ENCODE measurements at places on chromosomes 12 and 14.

DNA sequence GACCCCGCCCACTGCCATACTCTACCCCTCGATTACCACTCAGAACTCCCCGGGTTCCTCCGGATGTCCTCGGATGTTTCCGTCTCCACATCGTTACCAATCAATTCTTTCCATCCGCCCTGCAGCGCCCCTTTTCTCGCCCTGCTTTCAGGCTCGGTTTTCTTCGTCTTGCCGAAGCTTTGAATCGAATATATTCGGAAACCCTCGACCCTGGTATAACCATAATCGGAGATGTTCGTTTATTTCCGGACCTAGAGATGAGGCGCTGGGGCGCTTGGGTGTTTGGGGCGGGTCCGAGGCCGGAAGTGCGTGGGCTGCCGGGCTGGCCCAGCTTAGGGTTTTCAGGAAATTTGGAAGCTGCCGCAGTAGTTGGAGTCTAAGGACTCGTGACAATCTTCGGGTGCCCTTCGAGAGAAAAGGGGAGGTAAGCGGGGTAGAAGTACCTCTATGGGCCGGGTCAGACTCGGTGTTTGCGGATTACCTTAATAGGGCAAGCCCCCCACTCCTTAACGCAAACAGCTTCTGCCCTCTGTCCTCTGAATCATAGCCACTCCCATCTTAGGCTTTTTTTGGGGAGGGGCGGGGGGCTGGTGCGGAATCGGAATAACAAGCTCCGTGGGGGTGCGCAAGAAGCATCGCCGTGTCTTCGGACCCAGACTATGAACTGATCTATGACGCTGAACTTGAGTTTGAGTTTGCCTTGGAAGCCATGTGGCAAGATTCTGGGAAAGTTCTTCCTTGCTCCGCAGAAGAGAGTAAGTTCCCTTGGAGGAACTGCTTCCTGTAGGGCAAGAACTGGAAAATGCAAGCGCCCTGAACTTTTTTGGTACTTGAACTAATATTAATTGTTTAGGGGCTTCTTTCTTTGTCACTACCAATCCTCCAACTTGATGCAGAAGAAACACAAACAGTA is at the start of gene C14orf119:
C14orf119 (plus strand) TSS at position 310 of the 913 bp plus-strand sequence. CDS start 2,154 bp downstream, outside the sequence.
- DNase-seq = peak; percentile 99

GRCh38 chr12:56477521-56478225 is 9.3 kb downstream of the SPRYD4 start:
- DNase-seq = no peak

- no peak for DNase-seq
Observed at GRCh38 chr14:103855734-103856095, 8.3 kb upstream of the PPP1R13B start.

GRCh38 chr14:68584786-68585185 is 208.1 kb downstream of the ZFP36L1 start:
- DNase-seq = no peak

- DNase-seq = no peak
Observed at GRCh38 chr14:34692348-34692747, 22.0 kb downstream of the CFL2 start.

GRCh38 chr12:124301084-124301654 is 6.3 kb downstream of the RFLNA start:
- DNase-seq = no peak

- no peak for DNase-seq
Observed at GRCh38 chr12:82434392-82434911, 76.1 kb downstream of the METTL25 start.

- no peak for DNase-seq
Observed at GRCh38 chr14:53356361-53357150, 203.4 kb upstream of the DDHD1 start.

DNA sequence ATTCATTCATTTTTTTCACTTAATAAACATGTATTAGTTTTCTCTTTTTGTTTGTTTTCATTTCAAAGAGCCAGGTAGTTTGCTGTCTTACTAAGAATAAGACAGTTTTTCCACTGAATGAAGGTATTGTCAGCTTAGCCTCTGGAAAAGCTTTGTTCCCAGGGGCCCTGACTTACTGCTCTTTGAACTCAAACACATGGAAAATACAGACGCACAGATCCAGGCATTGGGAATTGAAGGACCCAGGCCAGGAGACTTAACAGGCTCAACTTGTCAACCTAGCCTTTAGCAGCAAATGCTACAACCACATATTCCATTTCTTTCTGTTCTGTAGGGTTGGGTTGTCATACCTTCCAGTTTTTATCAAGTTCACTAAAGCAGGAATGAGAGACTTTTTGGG is 38.5 kb upstream of the SLCO1C1 start:
- no peak for DNase-seq

GRCh38 chr14:101734246-101734847 is 27.2 kb upstream of the PPP2R5C start:
- DNase-seq = no peak

DNA sequence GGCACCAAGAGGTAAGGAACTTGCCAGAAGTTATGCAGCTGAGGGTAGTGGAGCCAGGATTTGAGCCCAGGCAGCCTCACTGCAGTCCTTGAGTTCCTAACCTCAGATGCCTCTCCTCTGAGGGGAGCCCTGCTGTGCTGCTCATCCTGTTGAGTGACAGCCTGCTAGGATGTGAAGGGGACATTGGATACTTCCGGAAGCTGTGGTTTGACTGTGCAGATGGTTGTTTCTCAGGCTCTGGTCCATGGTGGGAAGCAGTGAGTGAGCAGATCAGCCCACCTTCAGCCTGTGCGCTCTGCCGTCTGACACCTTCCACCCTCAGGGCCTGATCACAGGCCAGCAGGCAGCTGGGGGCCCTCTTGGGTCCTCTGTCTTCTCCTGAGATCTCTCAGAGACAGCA is 253.2 kb downstream of the CACNA1C start:
- no peak for DNase-seq

- DNase-seq = no peak
Observed at GRCh38 chr14:72686101-72686500, 207.8 kb downstream of the DPF3 start.

GRCh38 chr14:46401066-46401465 is 250.5 kb downstream of the RPL10L start:
- no peak for DNase-seq

DNA sequence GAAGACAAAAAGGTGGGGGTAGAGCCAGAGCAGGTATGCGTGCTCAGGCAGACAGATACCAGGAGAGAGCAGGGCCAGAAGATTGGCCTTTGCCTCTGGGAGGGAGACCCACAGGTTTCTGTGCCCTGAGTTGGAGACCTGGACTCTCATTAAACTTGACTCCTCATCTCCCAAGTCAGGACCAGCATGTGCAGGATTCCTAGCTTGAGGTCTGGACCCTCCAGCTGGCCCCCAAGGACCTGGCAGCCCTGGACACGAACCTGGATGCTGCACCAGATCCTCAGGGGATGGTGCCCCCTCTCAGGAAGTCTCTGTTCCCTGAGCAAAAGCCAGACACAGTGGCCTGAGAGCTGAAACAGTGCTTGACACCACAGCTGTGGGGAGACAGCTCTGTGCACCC is 10.5 kb upstream of the KRT73 start:
- no peak for DNase-seq

DNA sequence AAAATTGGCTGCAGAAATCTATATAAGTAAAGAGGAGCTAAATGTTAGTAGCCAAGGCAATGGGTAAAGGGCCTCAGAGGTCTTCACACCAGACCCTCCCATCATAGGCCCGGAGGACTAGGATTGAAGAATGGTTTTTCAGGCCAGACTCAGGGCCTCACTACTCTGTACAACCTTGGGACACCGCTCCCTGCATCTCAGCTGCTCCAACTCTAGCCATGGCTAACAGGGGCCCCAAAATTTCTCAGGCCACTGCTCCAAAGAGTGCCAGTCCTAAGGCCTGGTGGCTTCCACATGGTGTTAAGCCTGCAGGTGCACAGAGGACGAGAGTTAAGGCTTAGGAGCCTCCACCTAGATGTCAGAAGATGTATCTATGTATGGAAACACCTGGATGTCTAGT is 155.5 kb upstream of the MGAT4C start:
- no peak for DNase-seq

All from frontal cortex (tissue), 4 donors.